A549 treated with AZD2906 at 1 μM for 4 hours (cell line): ENCODE measurements at places on chromosomes 2 and 18. TPM values are rescaled to one million over a fixed set of nuclear protein-coding genes. Genes with fewer than 3 reads are reported as not detected.

The IL36RN gene
- total RNA-seq: 0.02 to 0.11 TPM (median 0.02 TPM) in 3 of 5 replicates, not detected in the others

The IHH gene
- 0.28 to 0.88 TPM (median 0.74 TPM) in 5 replicates for total RNA-seq

The STARD6 gene
- not detected in 5 replicates for total RNA-seq

The PAIP2B gene
- 0.20 to 0.27 TPM (median 0.23 TPM) in 5 replicates for total RNA-seq

The DYNAP gene
- total RNA-seq: not detected in 5 replicates

The RAX gene
- 0.01 TPM in 1 of 5 replicates, not detected in the others for total RNA-seq

The UGT1A4 gene
- 0.06 to 0.11 TPM (median 0.06 TPM) in 3 of 5 replicates, not detected in the others for total RNA-seq

The BOK gene
- 28.3 to 40.7 TPM (median 38.1 TPM) in 5 replicates for total RNA-seq

The RND3 gene
- total RNA-seq: 39.6 to 49.5 TPM (median 45.9 TPM) in 5 replicates

The SLC16A14 gene
- 0.64 to 1.1 TPM (median 0.83 TPM) in 5 replicates for total RNA-seq

The DYSF gene
- total RNA-seq: 0.44 to 0.90 TPM (median 0.81 TPM) in 5 replicates

The SERPINB13 gene
- total RNA-seq: not detected in 5 replicates

The TUBA3D gene
- 8.3 to 16.0 TPM (median 10.2 TPM) in 5 replicates for total RNA-seq

The HOXD1 gene
- total RNA-seq: 0.08 to 0.27 TPM (median 0.26 TPM) in 5 replicates

The SRSF7 gene
- total RNA-seq: 297 to 391 TPM (median 335 TPM) in 5 replicates
